ENCODE measurements at places on chromosomes 16 and 17. TPM values are rescaled to one million over a fixed set of nuclear protein-coding genes. Genes with fewer than 3 reads are reported as not detected.

The HID1 gene
- total RNA-seq, result 12.7 TPM

The C17orf50 gene
- total RNA-seq, result not detected

The TP53TG3F gene
- total RNA-seq, result not detected

The UQCRC2 gene
- 288 TPM for total RNA-seq

The ATMIN gene
- 31.7 TPM for total RNA-seq

The KREMEN2 gene
- 2.3 TPM for total RNA-seq

The ZPBP2 gene
- not detected for total RNA-seq

The MRTFB gene
- total RNA-seq, result 7.9 TPM

The SUPT6H gene
- 60.7 TPM for total RNA-seq

The TBKBP1 gene
- 6.4 TPM for total RNA-seq

The EFNB3 gene
- total RNA-seq, result 1.2 TPM

The MT1B gene
- total RNA-seq, result not detected

The DNAH2 gene
- total RNA-seq, result not detected

The RANBP10 gene
- 9.7 TPM for total RNA-seq

Measured in A549 treated with ZK216348 at 1 μM for 4 hours (cell line).